ENCODE measurements at places on chromosomes 3 and 15.

- no peak for DNase-seq
These were observed 122.4 kb downstream of the THSD4 start for GRCh38 chr15:71237456-71238188.

GRCh38 chr3:119322021-119322834 lies 28.0 kb downstream of the ARHGAP31 start:
- peak; percentile 60 for DNase-seq

DNA sequence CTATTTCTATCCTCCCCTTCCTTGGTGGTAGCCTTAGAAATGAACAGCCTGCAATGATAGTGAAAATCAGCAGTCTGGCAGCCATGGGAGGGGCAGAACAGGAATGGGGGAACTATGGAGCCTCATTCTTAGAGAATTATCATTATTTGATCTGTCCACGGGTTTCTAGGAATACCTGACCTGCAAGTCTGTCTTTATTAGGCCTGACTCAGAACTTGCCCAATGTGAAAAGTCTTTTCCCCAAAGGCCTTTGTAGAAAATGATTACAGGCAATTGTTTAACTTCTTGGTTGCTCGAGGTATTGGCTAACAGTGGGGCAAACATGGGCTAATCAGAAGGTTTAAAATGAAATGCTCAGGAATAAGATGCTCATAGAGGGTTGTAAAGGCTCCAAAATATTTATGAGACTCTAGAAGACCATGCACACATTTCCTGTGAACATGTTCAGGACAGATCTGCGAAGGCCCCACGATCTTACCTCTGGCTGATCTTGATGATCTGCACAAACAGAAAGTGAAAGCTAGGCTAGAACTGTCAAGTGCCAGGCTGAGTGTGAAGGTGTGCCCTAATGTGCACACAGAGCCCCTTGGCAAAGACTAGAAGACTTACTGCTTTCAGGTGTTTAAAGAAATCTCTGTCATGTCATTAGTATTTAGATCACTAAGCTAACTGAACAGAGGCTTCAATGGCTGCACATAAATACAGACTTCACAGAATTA lies 39.6 kb upstream of the LAMP3 start:
- DNase-seq, result no peak

DNA sequence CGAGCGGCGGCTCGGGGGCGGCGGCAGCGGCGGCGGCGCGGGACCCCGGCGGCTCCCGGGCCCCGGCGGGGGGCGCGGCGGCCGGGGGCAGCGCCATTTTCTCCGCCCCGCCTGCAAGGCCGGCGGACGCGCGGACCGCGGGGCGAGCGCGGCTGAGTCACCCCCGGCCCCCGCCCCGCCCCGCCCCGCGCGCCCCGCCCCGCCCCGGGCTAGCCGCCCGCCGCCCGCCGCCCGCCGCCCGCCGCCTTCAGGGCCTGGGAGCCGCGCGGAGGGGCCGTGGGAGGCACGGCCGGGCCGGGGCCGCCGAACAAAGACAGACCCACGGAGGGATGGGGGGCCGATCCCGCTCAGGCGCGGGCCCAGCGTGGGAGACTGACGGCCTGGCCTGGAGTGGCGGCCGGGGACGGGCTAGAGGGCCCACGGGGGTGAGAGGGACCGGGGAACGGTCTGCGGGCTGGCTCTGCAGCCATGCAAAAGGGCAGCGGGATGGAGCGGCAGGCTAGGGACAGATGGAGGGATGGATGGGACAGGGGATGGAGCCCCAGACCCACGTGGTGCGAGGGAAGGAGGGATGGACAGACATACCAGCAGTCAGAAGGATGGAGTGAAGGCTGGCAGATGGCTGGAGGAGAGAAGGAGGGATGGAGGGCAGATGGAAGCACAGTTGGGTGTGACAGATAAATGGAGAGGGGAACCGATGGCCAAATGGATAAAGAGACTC lies at the start of gene EIF4E3:
Gene EIF4E3, minus strand, starts transcription at position 132 of the 721 bp plus-strand sequence. Its CDS starts 35 bp downstream, at position 97.
- DNase-seq, result no peak

- no peak for DNase-seq
These were observed 135.0 kb downstream of the TFG start for GRCh38 chr3:100844063-100844936.

GRCh38 chr3:36461597-36461996 lies 81.3 kb downstream of the STAC start:
- DNase-seq, result no peak

DNA sequence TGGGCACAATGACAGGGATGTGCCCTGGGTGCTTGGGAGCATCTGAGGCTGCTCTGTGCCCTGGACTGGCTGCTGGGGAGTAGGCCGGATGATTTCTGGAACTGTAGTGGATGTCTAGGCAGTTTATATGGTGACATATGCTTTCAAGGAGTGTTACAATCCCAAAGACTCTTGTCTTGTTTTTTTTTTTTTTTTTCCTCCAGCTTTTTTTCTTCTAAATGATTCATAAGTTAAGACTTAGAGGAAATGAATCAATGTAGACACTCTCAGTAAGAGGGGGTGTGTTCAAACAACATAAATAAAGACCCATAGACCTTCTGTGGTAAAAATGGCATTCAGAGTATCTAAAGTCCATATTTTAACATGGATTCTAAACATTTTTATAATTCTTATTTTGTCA lies 706.1 kb upstream of the GOLIM4 start:
- no peak for DNase-seq

DNA sequence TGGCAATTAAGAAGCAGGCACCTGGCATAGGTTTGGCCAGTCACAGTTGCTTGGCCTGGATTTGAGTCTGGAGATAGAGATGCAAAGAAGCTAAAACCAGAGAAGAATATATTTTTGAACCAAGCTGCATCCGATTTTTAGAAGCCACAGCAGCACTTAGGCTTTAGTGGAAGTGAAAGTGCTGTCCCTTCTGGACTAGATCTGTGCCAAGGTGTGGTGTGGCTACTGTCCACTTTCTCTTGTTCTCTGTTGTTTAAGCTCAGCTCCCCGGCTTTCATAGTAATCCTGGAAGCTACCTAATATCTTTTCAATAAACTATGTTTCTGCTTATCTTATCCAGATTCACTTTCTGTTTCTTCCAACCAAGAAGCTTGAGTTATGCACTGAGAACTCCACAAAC lies 183.4 kb upstream of the THRB start:
- no peak for DNase-seq

- no peak for DNase-seq
These were observed 746.8 kb downstream of the GRM7 start for GRCh38 chr3:7607676-7608075.

DNA sequence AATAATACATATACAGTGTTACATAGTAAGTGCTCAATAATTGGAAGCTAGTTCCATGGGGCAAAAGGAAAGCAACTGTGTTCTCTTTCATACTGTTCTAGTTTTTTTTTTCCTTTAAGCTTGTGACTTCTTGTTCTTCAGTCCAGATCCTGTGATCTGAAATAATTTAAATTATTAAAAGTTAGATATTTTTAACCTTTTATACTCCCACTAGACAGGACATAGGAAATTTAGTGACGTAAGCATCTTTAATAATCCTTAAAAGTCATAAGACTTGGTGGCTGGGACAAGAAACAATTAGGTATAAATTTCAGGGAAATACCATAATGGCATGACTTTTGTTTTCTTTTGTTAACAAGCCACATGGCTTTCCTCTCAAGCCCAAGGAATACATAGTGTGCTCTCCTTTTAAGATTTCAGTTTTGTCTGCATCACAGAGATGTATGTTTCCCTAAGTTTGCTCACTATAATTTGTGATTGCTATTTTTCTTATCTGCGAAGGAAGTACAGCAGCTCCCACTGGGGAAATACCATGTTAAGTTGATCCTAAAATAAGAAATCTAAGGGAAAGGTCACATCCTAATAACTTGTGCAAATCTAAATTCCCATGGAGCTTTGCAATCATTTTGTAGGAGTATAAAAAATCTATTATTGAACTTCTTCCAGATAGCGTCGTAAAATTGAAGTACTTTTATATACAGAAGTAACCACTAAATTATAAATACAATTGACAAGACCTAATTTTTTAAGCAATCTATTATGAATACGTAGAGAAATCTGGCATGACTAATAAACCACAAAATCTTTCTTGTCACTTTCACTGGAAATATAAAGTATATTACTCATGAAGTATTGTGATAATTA lies 30.1 kb downstream of the PPARG start:
- DNase-seq, result no peak

DNA sequence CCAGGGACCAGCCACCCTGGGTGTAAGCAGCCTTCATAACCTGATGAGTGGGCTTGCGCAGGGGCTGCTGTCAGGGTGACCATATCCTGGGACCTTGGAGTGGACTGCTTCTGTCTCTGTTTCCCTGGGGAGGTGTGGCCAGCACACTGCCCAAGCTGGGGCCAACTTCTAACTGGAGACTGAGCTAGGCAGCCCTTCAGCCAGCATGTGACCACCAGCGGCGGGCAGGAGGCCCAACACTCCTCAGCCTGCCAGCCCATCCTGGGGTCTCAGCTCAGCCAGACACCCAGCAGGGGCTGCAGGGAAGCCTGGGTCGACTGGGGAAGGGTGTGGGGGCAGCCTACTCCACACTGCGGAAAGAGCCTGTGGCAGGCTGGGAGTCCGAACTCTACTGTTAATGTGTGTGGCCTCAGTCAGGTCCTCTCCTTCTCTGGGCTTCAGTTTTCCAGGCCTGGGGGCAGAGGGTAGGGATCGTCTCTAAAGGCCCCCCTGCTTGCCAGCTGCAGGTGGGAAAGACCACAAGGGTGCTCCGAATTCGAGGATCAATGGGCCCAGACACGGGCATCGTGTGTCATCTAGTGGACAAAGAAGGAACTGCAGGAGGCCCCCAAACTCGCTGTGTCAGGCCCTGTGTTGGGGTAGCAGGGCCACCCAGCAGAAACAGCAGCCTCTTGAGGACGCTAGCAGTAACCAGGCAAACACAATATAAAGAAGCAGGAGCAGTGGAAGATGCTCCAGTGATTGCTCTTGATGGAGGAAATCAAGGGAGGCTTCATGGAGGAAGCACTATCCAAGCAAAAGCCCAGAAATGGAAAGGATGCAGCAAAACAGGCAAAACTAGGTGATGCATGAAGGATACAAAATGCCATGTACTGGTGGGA lies 2.0 kb upstream of the SEMA3G start:
- DNase-seq, result no peak

DNA sequence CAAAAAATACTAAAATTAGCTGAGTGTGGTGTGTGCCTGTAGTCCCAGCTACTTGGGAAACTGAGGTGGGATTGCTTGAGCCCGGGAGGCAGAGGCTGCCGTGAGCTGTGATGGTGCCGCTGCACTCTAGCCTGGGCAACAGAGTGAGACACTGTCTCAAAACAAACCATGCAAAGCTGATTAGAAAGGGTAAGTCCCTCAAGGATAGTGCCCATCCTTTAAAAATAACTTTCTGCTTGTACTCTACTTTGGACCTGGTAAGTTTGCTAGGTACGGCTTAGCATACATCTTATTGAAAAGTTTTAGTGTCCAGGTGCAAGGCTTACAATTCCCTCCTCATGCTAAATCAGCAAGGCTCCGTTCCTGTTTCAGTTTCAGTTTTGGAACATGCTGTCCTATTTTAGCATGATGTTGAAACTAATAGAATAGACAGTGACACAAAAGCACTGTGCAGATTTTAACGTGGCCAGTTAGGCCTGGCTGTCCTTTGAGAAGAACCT lies 21.4 kb downstream of the FEM1B start:
- no peak for DNase-seq

DNA sequence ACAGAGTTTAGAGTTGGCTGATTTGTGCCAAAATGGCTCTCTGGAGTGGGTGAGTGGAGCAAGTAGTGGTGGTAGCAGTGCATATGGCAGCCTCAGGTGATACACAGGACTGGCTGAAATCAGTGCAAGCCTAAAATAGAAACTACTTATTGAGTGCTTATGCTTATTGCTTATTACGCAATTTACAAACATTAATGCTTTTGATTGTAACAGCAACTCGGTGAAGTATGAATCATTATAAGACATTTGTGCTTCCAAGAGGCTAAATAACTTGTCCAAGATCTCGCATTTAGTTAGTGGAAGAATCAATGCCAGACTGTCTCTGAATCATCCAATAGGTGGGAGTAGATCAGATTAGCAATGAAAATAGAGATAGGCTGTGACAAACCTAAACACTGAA lies 353.8 kb downstream of the NAALADL2 start:
- DNase-seq, result no peak

GRCh38 chr15:80785811-80786354 lies 6.7 kb downstream of the CEMIP start:
- no peak for DNase-seq

GRCh38 chr3:152823781-152824180 lies 11.2 kb upstream of the P2RY1 start:
- DNase-seq, result no peak

- DNase-seq, result no peak
These were observed 45.9 kb upstream of the WDR5B start for GRCh38 chr3:122461806-122462205.

DNA sequence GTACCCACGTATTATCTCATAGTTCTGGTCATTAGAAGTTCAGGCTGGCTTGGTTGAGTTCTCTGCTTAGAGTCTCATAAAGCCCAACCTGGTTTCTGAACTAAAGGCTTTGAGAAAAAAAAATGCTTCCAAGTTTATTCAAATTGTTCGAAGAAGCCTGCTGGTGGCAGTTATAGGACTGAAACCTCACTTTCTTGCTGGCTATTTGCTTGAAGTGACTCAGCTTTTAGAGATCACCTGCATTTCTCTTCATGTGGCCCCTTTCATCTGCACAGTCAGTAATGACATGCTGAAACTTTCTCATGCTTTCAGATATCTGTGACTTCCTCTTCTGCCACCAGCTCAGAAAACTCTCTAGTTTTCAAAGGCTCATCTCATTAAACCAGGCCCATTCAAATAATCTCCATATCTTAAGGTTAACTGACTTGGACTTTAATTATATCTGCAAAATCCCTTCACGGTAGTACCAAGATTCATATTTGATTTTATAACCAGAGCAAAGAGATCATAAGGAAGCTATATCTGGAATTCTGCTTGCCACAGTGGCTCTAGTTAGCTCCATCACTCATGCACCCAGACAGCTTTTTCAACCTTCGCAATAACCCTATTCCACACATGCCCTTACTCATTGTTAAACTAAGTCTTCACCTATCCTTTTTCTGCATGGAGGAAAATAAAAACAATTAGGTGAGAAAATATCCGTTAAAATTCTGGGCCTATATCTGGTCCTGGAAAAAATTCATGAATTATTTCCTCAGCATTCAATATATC lies 433.8 kb upstream of the CBLB start:
- DNase-seq, result no peak

- no peak for DNase-seq
These were observed 7.7 kb downstream of the SKIC8 start for GRCh38 chr15:78291698-78292097.

GRCh38 chr15:61517335-61517734 lies 288.2 kb upstream of the RORA start:
- no peak for DNase-seq

DNA sequence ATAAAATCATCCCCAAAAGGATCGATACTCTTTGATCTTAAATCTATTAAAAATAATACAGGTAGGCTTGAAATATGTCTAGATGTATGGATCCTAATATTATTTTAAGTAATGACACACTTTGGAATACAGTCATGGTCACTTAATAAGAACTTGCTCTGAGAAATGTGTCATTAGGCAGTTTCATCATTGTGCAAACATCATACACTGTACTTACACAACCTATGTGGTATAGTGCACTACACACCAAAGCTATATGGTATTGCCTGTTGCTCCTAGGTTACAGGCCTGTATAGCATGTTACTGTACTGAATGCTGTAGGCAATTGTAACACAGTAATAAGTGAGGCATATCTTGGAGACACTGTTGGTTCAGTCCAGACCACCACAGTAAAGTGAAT lies 307.1 kb downstream of the RAP2B start:
- DNase-seq, result no peak
